AG10803 (cell line): ENCODE measurements at places on chromosomes 12 and 14.
A peak's percentile ranks its signal among the peaks of the same experiment; 100 is the strongest.

GRCh38 chr12:79659961-79660431, 30.8 kb downstream of the PAWR start:
- no peak for DNase-seq

- peak; percentile 88 for DNase-seq
Measured at GRCh38 chr12:66241061-66242043, 52.3 kb downstream of the IRAK3 start.

- DNase-seq = peak; percentile 91
Measured at GRCh38 chr12:47270782-47271664, 191.3 kb upstream of the AMIGO2 start.

- no peak for DNase-seq
Measured at GRCh38 chr12:73053893-73054292, 781.7 kb downstream of the TRHDE start.

DNA sequence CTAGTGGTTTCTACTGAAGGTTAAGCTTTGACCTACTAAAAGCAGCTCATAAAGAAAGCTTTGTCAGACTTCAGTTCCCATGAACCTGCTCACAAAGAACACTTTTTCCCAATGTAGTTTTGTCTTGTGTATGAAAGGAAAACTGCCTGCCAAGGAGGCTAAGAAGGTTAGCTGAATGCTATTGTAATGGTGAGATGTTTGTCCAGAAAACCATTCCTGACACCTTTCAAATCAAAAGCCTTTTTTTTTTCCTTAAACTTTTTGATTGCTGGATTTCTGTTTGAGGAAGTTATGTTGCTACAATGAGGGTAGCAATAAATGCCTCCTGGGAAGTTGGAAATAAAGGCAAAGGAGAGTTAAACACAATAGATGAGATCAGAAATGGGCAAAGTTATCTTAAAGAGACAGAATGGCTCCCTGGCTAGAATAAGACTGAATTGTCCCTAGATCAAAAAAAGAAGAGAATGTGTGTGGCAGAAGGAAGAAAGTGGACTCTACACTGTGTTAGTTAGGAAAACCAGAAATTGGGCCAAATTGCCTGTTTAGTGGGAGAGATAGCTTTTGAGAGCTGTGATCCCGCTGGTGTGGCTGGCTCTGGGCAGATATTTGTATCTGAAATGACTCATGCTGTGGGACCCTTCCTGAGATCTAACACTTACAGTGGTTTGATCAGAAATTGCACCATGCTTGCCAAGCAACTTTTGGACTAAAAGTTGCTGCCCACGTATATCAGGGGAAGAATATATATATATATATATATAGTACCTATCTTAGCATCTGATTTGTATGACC, 27.5 kb downstream of the TECPR2 start:
- DNase-seq = peak; percentile 36

- no peak for DNase-seq
Measured at GRCh38 chr14:72792051-72792788, 101.7 kb downstream of the DPF3 start.

DNA sequence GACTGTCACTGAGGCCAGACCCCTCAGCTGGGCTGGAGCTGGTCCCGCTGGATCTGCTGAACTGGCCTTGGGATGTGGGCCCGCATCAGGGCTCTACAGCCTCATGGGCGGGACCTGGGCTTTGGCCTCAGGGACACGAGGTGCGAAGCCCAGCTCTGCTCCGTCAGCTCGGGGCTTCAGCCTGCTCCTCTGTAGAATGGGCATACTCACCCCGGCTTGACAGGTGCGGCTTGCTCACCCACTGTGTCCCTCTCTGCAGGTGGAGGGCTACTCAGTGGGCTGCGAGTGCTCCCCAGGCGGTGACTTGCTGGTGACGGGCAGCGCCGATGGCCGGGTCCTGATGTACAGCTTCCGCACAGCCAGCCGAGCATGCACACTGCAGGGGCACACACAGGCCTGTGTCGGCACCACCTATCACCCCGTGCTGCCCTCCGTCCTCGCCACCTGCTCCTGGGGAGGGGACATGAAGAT, 57.6 kb downstream of the BEGAIN start:
- no peak for DNase-seq

- peak; percentile 6 for DNase-seq
Measured at GRCh38 chr12:85280165-85280983, at the start of gene ALX1. Gene ALX1, plus strand, starts transcription at chr12:85280220. Its CDS starts 42 bp downstream, at chr12:85280262.

DNA sequence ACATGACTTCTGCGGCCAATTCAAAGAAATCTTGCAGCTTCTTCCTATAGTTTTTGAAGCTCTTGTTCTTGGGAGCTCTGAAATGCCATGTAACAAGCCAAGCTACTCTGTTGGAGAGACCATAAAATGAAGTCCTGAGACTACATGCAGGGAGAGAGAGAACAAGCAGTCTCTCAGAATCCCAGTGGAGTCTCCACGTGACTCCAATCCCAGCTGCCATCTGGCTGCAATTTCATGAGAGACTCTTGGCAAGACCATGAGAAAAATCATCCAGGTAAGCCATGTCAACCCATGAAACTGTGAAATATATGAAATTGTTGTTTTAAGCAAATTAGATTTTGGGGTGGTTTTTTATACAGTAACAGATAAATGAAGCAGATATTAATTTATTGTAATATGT, 54.4 kb downstream of the KLRG1 start:
- no peak for DNase-seq

- DNase-seq = no peak
Measured at GRCh38 chr12:4331221-4331620, 10.2 kb downstream of the TIGAR start.

- no peak for DNase-seq
Measured at GRCh38 chr12:13536219-13536910, 339.8 kb downstream of the EMP1 start.

- DNase-seq = no peak
Measured at GRCh38 chr12:28882444-28882843, 266.6 kb upstream of the FAR2 start.

- peak; percentile 8 for DNase-seq
Measured at GRCh38 chr14:27391331-27391730, 793.5 kb upstream of the NOVA1 start.
